ENCODE measurements at places on chromosomes 4 and X. TPM values are rescaled to one million over a fixed set of nuclear protein-coding genes. Genes with fewer than 3 reads are reported as not detected.

- no peak for DNase-seq
Observed at GRCh38 chrX:131745942-131746489, 202.1 kb downstream of the OR13H1 start.

GRCh38 chr4:24820541-24820940 is 25.2 kb downstream of the SOD3 start:
- no peak for DNase-seq

DNA sequence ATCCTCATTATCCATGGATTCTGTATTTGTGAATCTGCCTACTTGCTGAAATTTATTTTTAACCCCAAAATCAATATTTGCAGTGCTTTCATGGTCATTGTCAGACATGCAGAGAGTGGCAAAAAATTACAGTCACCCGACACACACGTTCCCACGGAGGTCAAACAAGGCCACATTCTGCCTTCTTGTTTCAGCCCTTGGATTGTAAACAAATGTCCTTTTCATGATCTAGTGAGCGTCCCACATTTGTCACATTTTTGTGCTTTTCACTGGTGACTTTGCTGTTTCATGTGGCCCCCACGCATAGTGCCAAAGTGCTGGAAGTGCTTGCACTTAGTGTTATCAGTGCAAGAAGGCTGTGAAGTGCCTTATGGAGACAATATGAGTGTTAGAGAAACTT is 45.0 kb downstream of the SOD3 start:
- no peak for DNase-seq

- DNase-seq = no peak
Observed at GRCh38 chr4:180766944-180767729, 1476.1 kb upstream of the TENM3 start.

- no peak for DNase-seq
Observed at GRCh38 chr4:108168160-108168670, 517 bp downstream of the LEF1 start.

DNA sequence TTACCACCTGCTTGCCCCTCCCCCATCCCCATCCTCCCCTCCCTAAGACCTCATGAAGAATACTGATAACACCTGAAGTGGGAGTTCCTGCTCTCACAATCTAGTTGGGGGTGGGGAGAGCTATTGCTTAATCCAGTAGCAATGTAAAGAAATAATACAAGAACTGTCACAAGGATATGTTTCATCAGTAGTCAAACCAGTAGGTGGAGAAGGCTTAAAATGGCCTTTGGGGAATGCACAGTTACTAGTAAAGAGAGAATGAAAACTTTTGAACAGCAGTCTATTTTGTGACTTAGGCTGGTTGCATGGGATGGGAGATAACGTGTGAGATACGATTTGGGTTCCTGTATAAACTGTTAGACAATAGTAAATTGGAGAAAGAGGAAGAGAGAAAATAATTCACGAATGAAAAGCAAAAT is 6.0 kb downstream of the GALNT7 start:
- no peak for DNase-seq

- no peak for DNase-seq
Observed at GRCh38 chr4:44071959-44072955, 376.4 kb downstream of the KCTD8 start.

- DNase-seq = no peak
Observed at GRCh38 chrX:7085879-7086278, 61.6 kb upstream of the STS start.

GRCh38 chr4:128658214-128658631 is 151.3 kb upstream of the JADE1 start:
- no peak for DNase-seq

VCX3B gene
- not detected for total RNA-seq

PDCL2 gene
- 0.21 TPM for total RNA-seq

ODAPH gene
- not detected for total RNA-seq

ZNF674 gene
- total RNA-seq = 4.4 TPM

Data from WTC11 (cell line).